ENCODE measurements at places on chromosomes 7 and 10.

GRCh38 chr10:132519382-132520176, 18.0 kb upstream of the INPP5A start:
- DNase-seq = no peak

- DNase-seq = no peak
Measured at GRCh38 chr10:33506391-33506790, 171.9 kb upstream of the NRP1 start.

DNA sequence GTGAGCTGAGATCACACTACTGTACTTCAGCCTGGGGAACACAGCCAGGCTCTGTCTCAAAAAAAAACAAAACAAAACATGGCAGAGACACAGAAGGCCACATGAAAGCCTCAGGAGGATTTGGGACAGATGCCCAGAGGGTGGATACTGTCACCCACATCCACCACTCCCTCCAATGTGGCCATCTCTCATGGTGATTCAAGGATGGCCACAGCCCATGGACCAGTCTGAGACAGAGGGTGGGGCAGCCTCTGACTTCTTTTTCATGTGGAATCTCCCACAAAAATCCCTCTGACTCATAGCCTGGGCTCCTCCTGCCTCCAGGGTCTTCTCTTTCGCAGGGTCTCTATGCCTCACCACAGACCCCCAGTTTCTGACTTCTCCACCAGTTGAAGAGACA, 59.0 kb upstream of the GTF2I start:
- no peak for DNase-seq

DNA sequence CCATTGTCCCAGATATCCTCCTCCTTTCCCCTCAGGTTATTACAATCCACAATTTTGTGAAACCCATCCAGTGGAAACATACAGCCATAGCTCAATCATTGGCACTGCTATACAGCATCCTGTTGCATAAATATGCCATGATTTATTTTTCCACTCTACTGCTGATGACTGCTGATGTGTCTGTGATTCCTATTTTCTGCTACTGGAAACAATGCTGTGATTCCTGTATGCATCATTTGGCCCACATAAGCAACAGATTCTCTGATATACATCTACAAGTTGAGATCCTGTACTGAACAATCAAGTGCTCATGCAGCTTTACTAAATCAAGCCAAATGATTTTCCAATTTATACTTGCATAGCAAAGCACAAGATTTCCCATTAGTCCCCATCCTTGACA, 39.6 kb downstream of the CUL2 start:
- no peak for DNase-seq

DNA sequence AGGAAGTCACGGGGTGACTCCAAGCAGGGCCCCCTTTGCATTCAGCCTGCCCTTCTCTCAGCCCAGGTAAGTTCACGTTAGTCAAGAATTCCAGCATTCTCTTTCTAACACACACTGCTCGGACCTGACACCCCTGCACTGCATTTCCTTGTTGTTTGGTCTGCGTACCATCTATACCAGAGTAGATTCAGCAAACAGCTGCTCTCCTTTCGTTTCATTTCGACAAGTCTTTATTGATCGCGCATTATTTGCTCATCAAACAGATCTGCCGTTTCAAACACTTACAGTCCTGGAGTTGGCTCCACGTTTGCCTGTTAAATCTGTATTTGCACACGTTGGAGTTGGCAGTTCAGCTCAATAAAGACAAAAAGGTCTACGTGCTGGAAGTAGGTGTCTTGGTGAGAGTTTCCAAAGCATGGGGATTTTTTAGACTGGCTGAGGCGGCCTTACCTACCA, 495.1 kb downstream of the RPS24 start:
- DNase-seq = no peak

- no peak for DNase-seq
Measured at GRCh38 chr10:100734295-100735086, 10.9 kb upstream of the PAX2 start.

DNA sequence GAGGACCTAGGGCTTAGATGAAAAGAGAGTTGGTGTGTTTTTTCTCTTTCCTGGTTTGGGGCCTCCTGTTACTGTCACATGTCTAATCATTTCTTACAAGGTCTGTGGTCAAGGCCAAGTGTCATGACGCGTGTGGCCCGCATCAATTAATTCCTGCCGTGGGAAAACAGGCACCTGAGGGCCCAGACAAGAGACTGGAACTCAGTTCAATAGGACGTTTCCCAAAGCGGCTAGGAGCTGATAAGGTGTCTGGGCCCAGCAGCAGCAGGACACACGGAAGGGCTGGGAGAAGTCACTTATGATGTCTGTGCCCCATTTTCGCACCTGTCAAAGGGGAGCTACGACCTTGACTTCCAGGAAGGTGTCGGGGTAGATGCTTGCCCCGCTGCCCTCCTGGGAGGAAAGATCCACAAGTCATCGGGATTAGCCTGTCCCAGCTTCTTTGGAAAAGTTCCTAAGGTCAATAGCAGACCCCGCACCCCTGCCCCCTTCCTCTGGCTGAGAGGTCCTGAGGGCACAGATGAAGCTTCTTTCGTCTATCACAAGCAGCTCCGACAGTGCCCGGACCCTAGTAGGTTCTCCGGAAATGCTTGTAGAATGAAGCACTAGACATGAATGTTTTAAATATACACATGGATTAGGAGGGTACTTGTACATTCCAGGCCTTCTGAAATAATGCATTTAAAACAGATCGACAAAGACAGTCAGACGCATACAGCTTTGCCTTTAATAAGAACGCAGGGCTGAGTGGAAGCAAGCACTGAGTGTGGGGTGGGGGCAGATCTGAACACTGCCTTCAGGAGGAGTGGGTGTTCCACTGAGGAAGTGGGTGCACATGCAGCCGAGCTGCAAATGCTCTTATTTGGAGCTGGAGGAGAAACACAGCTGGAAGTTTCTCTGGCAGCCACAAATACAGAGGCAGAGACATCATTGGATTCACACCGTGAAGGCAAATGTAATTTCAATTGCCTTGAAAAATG, 237.5 kb upstream of the GRB10 start:
- no peak for DNase-seq

DNA sequence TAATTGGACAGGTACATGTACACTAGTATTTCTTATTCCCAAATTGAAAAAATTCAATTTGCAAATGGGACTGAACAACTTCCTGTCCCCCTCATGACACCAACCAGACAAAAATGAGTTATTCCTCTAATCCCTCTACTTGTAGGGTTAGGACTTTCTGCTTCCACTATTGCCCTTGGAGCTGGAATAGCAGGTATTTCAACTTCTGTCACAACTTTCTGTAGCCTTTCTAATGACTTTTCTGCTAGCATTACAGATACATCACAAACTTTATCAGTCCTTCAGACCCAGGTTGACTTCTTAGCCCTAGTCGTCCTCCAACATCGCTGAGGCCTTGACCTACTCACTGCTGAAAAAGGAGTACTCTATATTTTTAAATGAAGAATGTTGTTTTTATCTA, 6.4 kb downstream of the CYP3A7 start:
- DNase-seq = no peak

DNA sequence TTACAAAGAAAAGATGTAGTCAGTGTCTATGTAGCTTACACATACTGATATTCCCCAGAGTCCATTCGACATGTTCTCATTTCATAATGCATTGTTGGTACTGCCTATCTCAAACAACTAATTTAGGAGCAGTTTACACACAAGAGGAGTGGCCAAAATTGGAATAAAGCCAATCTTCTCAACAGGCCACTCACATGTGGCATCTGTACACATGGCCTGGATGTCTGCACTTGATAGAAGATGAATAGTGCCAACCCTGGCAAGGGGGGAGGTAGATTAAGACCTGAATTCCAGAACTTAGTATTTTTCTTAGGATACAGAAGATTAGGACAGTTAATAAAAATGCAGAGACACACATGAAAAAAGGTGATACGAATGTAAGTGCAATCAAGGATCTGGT, 125.3 kb upstream of the STARD3NL start:
- DNase-seq = no peak

GRCh38 chr10:62384057-62384446, 9.9 kb downstream of the ZNF365 start:
- DNase-seq = no peak

GRCh38 chr7:107638594-107638993, 22.0 kb upstream of the SLC26A4 start:
- DNase-seq = peak; percentile 76

GRCh38 chr7:116862234-116862950, at the start of gene CAPZA2:
TSS of gene CAPZA2 (plus strand) at chr7:116862587. CDS start at chr7:116862612, 25 bp downstream.
- DNase-seq = peak; percentile 94

DNA sequence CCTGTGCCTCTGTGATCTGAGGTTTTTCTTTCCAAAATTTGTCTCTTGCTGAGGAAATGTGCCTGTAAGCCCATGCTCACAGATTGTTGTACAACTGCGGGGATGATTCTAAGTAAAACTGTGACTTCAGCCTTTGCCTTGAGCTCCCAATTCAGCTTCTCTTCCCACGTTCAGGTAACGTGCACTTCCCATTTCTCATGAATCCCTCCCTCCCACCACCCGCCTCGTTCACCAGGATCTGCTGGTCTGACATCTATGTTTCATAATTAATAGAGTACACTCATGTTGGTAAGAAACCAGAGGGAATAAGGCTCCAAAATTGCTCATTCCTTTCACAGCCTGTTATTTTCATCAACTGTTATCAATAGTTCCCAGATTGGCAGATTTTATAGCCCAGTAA, 332.6 kb upstream of the TPK1 start:
- DNase-seq = no peak

DNA sequence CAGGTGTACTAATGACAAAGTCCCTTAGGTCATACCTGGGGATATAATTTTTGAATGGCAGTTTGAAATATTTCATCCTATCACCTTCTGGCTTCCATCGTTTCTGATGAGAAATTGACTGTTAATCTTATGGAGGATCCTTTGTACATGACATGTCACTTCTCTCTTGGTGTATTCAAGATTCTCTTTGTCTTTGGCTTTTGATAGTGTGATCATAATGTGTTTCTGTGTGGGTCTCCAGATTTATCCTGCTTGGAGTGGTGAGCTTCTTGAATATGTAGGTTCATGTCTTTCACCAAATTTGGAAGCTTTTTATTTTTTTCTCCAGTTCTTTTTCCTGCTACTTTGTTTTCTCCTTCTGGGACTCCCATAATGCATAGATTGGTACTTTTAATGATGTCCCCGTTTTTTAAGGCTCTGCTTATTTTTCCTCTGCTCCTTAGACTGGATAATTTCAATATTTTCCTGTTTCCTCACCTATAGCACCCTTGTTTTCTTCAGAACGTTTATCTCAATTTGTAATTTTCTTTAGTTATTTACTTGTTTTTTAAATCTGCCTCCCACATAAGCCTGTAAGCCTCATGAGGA, 4.4 kb downstream of the RBM33 start:
- peak; percentile 29 for DNase-seq

GRCh38 chr7:74202841-74203556, 6.8 kb upstream of the LAT2 start:
- DNase-seq = no peak

DNA sequence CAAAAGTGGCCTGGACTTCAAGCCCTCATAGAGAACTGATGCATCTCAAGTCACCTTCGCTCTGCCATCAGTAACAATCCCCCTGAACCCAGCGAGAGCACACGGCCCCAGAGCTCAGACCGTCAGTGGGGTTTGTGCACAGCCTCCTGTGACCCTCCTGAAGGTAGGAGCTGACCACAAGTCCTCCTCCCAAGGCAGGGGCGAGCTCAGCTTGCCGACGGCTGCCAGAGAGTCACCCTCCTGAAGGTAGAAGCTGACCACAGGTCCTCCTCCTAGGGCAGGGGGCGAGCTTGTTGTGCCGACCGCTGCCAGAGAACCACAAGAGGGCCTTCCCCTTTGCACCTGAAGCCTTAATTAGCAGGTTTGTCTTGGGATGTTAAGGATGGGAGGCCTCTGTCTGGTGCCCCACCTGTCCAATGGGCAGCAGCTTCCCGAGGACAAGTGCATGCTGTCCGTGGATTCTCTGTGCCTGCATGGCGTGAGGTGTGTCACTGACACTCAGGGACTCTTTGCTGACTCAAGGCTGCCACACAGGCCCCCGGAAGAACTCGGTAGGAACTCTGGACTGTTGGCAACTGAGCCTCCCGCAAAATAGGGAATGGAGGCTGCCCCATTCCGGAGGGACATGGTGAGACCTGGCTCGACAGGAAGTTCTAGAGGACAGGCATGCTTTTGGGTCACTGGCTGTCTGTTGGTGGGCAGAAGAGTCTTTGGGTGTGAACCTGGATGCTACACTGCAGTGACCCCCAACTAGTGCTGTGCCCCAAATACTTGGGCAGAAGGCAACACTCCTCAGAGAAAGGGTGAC, 487.4 kb downstream of the DNAJB6 start:
- DNase-seq = no peak

DNA sequence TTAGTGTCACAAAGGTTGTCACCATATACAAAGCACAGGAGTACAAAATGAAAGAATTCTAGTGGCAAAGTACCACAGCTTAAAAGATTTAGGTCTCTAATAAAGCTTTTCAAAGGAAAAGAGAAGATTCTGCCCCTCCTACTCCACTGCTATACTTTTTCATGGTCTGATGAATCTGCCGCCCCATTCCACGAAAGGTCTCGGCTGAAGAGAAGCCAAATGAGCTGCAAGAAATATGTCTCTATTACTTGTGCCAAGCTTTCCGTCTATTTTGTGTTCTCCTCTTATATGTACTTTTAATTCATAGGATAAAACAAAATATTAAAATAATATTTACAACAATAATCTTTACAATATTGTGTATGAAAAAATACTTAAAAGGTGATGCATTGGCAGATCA, 222.6 kb downstream of the ANK3 start:
- no peak for DNase-seq

DNA sequence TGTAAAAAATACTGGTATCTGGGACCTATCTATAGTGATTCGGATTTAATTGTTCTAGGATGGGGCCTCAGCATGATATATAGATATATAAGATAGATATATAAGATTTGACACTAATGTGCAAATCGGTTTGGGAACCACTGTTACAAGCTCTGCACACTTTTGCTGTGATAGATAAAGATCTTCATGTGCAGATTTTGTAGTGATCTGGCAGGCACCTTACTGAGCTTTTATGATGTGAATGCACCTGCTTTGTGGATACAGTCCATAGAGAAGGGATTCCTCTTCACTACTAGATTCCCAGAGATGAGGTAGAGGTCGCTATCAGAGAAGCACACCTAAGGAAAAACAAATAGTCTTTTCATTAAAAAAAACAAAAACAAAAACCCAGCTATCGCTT, 33.3 kb upstream of the PCGF5 start:
- no peak for DNase-seq

- DNase-seq = no peak
Measured at GRCh38 chr10:48473704-48474103, 131.2 kb downstream of the ARHGAP22 start.

- DNase-seq = no peak
Measured at GRCh38 chr10:88115968-88116367, 252.5 kb downstream of the PTEN start.

GRCh38 chr10:70145666-70146488, 623 bp downstream of the TYSND1 start:
- peak; percentile 84 for DNase-seq

DNA sequence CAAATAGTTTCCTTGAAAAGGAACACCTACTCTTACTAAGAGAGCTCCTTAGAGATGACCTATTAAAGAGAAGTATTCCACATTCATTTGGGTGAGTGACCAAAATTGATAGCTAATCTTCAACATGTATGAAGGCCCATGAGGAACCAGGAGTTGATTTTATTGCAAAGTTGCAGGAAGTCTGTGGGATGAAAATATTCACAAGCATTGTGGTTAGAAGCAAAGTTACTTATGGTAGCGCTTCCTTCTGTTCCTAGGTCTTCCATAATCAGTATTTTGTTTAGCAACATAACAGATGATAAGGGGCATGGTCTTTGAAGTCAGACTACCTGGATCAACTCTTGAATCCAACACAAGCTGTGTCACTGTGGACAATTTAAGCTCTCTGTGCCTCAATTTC, 164.5 kb downstream of the DGKB start:
- no peak for DNase-seq

Measured in OCI-LY7 (cell line).